ENCODE measurements at places on chromosomes 11 and 22.
A peak's percentile ranks its signal among the peaks of the same experiment; 100 is the strongest.

DNA sequence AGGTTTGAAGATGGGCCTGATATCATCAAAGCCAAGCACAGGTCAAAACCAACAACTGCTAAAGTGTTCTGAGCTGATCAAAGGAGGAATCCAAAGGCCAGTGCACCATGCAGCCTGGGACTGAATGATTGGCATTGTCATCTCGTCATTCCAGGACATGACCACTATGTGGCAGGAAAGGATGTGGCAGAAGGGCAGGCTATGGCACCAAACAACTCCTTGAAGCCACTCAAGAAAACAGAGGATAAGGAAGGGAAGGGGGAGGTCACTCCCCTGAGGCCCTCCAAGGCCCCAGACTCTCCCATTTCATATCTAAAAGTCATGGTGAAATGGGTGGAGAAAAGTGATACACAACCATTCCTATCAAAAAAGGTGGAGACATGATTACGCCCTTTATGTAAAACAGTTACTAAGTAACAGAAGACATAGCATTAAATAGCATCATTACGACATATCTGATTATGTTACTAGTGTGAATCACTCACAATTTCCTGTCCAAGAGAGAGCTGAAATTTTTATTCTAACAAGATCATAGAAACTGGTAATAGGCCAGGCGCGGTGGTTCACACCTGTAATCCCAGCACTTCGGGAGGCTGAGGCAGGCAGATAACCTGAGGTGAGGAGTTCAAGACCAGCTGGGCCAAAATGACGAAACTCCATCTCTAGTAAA lies 49.3 kb downstream of the AHNAK start:
- peak; percentile 77 for DNase-seq

DNA sequence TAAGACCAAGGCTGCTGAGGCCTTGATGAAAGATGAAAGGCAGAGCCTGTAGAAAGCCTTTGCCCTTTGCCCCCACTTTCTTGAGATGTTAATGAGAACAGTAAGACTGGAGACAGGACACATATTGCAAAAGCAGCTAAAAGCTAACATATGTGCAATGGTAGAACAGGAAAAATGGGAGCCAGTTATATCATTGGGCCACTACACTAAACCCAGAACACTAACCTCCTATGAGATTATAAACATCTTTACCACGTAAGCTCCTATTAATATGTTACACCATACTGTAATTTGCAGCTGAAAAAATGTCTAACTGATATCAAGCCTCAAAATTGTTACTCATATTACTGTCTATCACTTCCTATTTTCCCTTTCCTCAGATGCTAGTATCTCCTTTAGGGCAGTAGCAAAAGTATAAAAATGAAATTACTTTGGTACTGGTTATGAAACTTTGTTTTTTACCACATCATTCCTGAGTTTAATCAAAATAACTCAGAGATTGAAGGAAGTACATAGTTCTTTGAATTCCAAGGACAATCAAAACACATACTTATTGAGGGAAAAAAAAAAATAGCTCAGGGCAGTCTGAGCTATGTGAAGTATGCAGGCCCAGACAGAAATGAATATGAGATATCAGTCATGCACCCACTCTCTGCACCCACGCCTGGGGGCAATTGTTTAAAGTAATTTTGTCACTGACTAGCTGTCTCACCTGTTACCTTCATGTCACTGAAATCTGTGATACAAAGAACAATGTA lies 9.1 kb downstream of the HPS5 start:
- no peak for DNase-seq

- DNase-seq, result no peak
Measured at GRCh38 chr11:93579187-93579751, 36.1 kb upstream of the SMCO4 start.

- DNase-seq, result no peak
Measured at GRCh38 chr22:44971651-44972362, 38.0 kb downstream of the PHF21B start.

- DNase-seq, result no peak
Measured at GRCh38 chr11:22339611-22340010, 1.4 kb downstream of the SLC17A6 start.

DNA sequence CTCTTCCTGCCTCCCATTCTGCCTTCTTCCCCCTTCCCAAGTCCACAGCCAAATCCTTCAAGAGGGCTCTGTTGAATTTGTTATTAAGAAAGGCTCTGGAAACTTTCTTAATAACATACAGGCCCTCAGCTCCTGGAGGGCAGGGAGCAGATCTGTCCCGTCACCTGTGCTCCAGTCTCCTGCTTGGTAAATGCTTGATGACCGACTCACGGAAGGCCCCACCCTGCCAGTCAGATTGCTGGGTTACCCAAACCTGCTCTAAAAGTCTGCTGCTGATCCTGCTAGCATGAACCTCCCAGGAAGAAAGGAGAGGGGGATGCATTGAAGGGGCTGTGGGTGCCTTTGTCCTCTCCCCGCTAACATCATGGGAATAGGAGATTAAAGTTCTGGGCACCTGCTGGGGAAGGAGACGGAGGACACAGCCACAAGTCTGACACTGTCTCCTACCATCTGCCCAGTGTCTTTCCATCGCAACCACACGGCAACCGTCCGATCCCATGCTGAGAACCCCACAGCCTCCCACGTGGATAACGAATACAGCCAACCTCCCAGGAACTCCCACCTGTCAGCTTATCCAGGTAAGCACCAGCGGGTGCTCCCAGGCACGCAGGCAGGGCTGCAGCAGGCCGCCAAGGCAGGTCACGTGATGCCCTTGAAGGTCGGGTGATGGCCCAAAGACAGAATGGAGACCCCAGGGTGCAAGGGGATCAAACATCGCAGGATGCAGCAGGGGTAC lies 22.5 kb downstream of the CD5 start:
- no peak for DNase-seq

- DNase-seq, result no peak
Measured at GRCh38 chr11:14242187-14242586, 116.8 kb downstream of the RRAS2 start.

GRCh38 chr11:105862736-105863367 lies 159.2 kb downstream of the MSANTD4 start:
- DNase-seq, result peak; percentile 52

GRCh38 chr11:118074785-118075184 lies 2.1 kb upstream of the TMPRSS4 start:
- DNase-seq, result no peak

GRCh38 chr22:21594865-21595452 lies 27.4 kb downstream of the UBE2L3 start:
- no peak for DNase-seq

GRCh38 chr11:32198053-32198452 lies 107.2 kb downstream of the RCN1 start:
- no peak for DNase-seq

- DNase-seq, result no peak
Measured at GRCh38 chr22:48675830-48676145, 1151.9 kb downstream of the BRD1 start.

DNA sequence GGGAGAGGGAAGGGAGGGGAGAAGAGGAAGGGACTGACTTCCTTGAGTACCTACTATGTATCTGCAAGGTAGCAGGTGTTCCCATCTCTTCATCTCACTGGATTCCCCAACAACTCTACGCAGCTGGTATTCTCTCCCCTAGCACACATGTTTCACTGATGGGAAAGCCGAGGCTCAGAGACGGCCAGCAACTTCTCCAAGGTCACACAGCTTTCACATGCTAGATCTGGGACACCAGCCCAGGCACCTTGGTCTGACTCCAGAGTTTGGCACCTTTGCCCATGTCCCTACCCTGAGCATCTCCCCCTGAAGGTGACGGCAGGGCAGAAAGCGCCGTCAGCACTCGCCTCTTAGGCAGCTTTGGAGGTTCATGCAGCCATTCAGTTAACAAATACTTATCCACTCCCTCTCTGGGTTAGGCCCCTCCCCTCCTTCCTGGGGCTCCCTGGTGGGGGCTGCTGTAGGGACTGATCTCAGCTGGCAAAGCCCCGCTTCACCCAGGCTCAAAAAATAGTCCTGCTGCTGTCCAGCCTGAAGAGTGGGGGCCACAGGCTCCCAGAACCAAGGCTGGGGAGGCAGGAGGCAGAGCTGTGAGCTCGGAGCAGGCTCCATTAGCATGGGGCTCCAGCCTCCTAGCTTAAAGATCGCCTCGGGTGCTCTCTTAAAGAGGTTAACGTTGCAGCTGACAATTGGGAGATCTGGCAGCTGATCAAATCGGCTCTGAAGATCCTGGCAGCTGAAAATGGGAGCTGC lies 79.4 kb downstream of the IGLL1 start:
- DNase-seq, result no peak

- no peak for DNase-seq
Measured at GRCh38 chr11:92632495-92632894, 337.0 kb upstream of the MTNR1B start.

- no peak for DNase-seq
Measured at GRCh38 chr11:103942646-103943045, 93.8 kb upstream of the DDI1 start.

DNA sequence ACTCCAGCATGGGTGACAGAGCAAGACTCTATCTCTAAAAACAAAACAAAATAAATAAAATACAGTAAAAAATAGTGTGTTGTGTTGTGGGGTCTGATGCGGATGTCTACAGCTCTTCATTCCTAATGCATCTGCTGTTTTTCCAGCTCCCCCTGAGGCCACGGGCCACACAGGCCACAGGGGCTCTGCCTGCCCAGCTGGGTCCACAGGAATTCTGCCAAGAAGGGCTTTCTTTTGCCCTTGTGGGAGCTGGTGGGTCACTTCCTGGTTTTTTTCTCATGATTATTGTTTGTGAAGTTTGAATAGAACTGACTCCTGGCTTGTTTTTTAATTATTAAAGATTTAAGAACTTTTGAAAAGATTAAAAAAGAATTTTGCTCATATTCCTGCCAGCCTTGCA lies 67.4 kb upstream of the CLDN5 start:
- no peak for DNase-seq

GRCh38 chr11:106399076-106399511 lies 321.6 kb downstream of the AASDHPPT start:
- DNase-seq, result peak; percentile 92

DNA sequence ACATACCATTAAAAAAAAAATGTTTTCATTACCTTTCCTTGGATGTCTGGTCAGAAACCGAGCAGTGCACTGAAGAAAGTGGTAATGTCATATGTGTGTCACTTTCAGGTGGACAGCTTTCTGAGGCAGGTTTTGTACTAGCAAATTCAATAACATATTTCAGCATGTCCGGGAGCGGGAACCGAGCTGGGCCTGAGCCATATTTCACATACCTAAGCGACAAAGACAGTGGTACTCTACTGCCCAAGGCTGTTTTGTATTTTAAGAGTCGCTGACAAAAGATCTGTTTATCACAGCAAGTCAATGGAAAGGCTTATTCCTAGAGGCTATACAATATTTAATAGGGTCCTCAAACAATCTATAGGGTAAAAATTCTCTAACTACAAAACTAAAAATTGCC lies 38.0 kb downstream of the CLDN25 start:
- no peak for DNase-seq

DNA sequence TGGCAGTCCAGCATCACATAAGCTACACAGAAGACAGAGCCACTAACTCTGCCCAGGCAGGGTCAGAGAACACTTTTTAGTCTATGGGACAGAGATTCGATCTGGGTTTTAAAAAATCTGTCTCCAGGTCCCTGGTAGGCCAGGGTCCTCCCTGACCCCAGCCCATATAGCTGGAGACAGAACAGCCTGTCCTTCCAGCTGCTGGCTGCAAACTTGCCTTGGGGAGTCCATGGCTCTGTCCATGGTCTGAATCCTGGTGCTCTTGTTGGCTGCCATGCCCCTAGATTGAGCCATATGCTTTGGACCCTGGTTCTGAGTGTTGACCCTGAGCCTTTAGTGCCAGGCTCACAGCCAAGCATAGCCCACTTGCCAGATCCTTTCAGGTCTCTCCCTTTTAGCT lies 13.3 kb upstream of the LIPT2 start:
- DNase-seq, result no peak

DNA sequence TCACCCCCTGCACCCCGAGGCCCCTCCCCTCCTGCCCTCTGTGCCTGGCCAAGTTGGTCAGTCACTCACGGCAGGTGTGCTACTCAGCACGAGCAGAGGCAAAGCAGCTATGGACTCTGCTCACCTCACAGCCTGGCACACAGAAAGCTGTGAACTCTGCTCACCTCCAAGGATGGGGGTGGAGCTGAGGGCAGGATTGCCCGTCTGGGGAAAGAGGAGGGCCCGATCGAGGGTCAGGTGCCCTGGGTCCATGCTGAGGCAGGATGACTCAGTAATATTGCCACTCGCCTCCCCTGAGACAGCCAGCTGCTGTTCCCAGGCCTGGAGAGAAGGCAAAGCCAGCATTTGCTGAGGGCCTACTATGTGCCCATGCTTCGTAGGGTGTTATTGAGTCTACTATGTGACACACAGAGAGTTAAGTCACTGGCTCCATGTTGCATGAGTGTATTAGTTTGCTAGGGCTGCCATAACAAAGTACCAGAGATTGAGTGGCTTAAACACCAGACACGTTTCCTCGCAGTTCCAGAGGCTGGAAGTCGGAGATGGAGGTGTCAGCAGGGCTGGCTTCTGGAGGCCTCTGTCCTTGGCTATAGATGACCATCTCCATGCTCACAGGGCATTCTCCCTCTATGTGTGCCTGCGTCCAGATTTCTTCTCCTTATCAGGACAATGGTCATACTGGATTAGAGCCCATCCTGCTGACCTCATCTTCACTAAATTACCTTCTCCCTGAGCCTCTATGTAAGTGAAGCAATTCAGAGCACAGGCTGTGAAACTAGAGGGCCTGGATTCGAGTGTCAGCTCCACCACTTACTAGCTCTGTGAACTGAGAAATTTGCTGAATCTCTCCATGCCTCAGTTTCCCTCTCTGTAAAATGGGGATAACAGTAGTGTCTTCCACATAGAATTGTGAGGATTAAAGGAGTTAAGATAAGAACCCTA lies 13.2 kb upstream of the TSKU start:
- DNase-seq, result no peak

GRCh38 chr11:64448599-64449380 lies 89.8 kb downstream of the RPS6KA4 start:
- DNase-seq, result peak; percentile 47

DNA sequence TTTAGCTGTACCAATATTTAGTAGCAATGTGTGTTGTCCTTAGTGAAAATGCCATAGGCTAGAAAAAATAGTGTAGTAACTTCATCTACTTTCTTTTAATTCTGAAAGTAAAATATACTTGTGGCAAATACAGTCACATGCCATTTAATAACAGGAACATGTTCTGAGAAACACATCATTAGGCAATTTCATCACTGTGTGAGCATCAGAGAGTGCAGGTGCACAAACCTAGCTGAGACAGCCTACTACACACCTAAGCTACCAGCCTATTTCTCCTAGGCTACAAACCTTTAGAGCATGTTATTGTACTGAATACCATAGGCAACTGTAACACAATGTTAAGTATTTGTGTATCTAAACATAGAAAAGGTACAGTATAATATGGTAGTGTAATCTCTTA lies 127.0 kb upstream of the PITPNB start:
- no peak for DNase-seq

DNA sequence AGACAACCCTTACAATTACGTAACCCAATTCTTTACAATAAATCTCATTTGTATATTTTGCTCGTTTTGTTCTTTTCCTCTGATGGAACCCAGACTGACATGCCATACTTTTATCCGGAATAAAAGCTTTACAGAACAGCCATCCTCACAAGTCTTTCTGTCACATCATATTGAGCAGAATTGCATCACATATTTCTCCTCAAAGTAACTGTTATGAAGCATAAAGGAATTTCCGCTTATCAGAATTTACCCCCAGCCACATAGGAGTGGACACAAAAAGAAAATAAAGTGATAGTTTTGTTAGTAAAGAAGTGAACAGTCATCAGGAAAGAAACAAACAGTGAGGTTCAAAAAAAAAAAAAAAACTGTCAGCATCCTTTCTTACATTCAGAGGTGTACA lies 539.5 kb upstream of the LUZP2 start:
- no peak for DNase-seq
